ENCODE measurements at places on chromosomes 16 and 17. TPM values are rescaled to one million over a fixed set of nuclear protein-coding genes. Genes with fewer than 3 reads are reported as not detected.

Gene HSD11B2
- total RNA-seq = not detected

Gene FAM20A
- not detected for total RNA-seq

Gene CCL5
- 398 TPM for total RNA-seq

Gene C16orf92
- total RNA-seq = not detected

DNA sequence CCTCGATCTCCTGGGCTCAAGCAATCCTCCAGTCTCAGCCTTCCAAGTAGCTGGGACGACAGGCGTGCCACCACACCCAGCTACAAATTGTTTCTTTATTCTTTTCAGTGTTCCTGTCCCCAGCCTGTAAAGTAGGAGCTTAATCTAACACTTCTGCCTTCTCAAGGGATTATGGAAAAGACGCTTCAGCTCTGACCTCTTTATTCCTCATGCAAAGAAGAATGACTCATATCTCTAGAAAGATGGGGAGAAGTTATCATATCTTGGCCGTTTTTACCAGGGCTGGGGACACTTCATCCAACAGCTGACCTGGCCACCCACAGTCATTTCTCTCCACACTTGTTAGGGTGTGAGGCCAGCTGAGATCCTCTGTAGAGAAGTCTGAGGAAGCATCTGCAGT lies 172.6 kb downstream of the HAPSTR1 start:
- no peak for DNase-seq

- DNase-seq = no peak
These were observed 75.2 kb upstream of the HSBP1 start for GRCh38 chr16:83732536-83732935.

DNA sequence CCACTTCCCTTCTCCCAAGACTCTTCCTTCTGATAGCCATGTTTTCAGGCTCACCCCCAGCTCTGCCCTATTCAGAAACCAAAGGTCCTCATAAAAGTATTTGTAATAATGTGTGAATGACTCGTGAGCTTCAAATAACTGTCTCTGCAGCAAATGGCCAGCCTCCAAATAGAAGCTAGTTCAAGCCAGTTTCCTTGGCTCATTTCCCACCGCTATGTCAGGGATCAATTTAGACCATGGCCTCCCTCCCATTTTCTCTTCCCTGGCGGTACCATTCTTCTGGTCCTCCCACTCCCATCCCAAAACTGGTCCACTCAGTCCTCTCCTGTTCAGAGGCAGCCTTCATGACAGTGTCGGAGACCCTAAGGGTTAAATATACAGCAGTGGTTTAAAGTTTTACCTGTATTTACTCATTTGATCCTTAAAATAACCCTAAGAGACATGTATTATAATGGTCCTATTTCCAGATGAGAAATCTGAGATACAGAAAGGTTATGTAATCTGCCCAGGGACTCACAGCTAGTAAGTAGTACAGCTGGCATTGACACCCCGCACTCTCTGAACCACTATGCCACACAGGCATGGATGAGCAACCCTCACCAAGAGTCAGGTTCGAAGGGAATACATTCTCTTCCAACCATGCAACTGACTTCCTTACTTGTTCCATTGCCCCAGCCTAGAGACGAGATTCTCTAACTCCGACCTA lies 42.9 kb downstream of the GAS7 start:
- no peak for DNase-seq

DNA sequence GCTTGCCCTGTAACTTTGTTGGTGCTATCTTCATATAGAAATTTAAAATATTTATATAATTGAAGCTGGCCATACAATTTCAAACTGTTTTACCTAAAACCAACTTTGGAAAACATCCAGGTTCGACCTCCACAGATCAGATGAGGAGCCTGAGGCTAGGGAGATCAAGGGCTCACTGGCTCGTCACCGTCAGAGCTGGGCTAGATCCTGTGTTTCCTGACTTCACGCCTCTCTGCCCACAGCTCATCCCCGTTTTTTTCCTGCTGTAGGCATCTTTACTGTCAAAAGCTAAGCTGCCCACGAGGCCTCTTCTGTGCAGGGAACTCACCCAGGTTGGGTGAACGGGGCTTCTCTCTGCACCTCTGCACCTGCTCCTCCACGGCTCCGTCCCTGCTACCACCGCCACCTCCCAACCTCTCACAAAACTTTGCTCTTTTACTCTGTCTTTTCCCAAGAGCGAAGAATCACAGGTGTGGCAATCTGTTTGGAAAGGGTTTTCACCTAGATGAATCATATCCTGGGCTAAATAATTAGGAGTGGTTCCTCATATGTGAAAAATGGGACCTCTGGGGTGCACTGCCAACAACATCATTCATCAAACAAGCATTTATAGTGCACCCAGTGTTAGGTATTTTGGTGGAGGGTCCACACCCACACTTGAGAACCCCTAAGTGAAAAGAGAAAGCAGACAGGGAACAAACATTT lies 24.8 kb upstream of the KDM6B start:
- no peak for DNase-seq
